ENCODE measurements at places on chromosomes 5 and 9.

DNA sequence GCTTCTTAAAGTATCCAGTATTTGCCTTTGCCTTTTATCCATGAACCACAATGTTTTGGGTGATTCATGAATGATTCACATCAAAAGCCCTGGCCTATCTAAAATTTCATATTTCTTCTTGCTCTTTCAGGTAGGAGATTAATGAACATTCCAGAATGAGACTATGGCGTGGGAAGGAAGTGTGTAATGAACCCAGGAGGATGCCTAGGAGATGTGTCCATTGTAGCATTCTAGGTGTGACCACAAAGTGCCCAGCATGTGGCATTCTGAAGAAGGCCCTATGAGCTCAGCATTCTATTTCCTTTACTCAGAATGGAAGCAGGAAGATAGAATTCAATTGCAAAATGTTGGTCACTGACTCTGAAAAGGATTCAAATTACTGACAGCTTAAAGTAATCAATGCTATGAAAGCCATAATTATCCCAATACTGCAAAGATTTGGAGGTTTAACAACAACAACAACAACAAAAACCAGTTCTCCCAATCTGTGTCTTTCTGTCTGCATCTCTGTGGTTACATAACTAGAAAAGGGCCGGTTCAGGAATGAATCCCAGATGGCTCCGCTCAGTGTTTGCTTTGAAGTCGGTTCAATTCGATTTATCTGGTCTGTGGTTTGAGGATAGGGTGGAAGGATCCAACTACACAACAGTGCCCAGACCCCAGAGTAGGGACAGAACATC, 126.7 kb downstream of the FOXD1 start:
- DNase-seq: no peak

DNA sequence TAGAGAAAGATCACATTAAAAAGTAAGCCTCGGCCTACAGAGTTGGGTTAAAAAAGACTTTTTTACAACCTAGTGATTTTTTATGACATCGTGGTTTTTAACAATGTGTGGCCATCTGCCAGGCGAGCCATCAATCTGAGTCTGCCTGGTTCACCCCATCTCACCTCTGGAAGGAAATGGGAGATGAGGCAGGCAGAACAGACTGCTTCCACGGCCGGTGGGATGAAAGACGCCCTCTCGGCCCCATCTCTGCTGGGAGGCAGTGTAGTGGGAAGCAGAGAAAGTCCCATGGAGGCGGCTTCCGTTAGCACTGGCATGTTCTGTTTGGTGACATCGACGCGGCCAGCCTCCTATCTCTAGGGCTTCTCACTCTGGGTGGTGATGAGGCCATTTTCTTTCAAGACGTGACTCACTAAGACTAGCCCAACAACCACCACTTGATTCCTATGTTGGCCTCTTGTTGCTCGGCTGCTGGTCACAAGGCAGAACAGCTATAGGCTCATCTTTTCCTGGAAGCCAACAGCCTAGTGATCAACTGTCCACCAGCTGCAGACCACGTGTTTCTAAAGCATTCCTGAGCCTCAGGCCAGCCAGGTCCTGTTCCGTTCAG, 132.4 kb upstream of the OTULINL start:
- DNase-seq: no peak

DNA sequence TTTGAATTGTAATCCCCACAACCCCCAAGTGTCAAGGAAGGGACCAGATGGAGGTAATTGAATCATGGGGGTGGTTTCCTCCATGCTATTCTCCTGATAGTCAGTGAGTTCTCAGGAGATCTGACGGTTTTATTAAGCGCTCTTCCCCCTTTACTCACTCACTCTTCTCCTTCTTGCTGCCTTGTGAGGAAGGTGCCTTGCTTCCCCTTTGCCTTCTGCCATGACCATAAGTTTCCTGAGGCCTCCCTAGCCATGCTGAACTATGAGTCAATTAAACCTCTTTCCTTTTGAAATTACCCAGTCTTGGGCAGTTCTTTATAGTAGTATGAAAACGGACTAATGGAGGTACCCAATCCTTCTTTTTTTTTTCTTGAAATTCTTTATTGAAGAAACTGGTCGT, 2.2 kb upstream of the CEP120 start:
- DNase-seq: no peak

- no peak for DNase-seq
These were observed 257.8 kb upstream of the VLDLR start for GRCh38 chr9:2363781-2364180.

GRCh38 chr5:16763211-16763610, 146.4 kb upstream of the RETREG1 start:
- no peak for DNase-seq

- no peak for DNase-seq
These were observed 38.3 kb downstream of the DAPK1 start for GRCh38 chr9:87535817-87536539.

DNA sequence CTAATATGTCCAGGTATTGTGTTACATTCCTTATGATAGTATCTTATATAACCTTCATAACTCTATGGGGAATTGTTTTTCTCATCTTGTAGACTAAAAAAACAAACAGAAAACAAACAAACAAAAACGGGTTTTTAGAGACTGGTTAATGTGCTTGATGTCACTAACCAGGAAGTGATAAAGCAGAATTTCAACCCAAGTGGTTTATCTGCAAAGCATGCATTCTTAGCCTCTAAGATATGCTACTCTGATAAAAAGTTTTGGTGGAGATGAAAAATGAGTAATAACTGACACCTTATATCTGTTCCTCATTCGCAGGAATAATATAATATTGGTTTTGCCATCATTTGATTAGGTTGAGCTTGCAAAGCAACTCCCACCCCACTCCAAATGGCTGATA, 53.4 kb downstream of the PUM3 start:
- DNase-seq: no peak

GRCh38 chr9:2466703-2467102, 154.9 kb upstream of the VLDLR start:
- no peak for DNase-seq

- no peak for DNase-seq
These were observed 51.2 kb downstream of the ZNF618 start for GRCh38 chr9:113927277-113927676.

DNA sequence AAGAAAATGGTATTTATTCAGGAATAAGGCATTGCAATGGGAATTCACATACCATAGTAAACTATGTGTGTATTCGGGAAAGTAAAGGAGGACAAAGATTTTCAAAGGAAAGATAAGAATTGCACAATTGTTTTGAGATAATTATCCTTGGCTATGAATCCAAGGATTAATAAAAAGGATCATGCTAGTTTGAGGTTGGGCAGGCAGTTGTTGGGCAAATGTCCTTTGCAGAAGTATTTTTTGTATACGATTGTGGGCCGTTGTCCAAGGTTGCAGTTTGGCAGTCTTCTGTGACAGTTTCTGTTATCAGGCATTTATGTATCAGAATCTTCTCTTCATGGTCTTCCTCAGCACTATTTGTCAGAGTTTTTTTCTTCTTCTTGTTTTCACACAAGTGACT, 10.6 kb upstream of the UBAP2 start:
- no peak for DNase-seq

DNA sequence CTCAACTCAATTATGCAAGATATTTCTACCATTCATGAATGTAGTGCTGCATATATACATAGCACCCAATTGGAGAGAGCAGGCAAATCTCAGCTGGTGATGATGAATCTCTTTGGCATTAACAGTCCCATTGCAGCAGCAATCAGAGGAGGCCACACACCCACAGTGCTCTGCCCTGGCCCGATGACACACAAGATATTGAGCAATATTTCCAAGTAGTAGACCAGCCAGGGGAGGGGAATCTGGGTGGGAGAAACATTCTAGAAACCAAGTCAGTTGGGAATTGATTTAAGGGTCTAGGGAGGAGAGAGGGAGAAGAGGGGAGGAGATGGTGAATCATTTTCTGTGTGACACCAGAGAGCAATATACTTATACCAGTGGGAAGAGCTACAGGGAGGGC, 14.9 kb upstream of the C5orf63 start:
- DNase-seq: no peak

DNA sequence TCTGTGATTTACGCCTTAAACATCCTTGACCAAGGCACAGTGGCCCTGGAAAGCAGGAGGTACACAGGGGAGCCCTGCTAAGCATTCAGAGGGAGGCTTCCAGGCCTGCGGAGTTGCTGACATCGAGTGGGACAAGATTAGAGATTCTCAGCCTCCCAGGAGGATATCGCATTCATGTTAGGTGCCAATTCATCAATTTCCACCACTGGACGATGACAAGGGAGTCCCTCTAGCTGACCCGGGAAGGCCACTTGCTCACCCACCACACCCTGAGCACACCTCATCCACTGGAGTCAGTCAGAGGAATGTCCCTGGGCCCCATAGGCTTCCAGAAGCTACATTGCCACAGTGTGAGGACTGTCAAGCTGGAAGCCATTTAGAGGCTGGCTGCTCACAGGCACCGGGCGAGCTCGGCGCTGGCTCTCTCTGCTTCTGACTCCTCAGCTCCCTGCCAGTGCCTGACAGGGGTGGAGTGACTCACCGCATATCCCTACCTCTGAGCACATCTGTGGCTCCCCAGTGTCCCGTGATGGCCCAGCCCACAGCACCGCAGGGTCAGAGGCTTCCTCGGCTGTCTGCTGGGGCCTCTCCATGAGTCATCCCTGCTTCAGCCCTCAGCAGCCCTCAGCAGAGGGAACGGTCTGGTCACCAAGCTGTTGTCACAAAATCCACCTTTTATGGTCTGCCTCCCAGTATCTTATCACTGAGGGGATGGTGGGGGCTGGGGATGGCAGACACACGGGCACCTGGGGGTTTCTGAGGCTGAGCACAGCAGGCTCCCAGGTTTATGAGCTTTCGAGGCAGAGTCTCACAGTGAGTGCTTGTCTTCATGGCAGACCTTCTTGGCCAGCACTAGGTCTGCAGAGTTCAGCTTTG, 117.5 kb downstream of the ZNF608 start:
- DNase-seq: no peak

DNA sequence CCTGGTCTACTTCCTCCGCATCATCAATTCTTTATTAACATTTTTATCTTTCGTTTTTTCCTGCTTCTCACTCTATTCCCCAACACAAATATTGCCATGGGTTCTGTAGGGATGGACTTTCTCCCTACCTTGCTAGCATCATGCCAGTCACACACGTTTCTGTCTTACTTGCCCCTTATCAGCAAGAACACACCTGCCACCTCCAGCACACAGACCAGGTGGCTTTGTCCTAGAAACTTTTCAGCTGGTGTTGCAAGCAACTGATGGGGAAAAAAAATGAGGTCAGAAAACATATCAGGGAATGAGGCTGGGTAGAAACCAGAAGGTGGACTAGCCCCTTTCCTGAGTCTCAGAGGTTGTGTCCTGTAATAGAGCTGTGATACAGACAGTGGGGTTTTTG, 5.8 kb downstream of the SH3RF2 start:
- no peak for DNase-seq

- no peak for DNase-seq
These were observed 284.6 kb upstream of the PDE4D start for GRCh38 chr5:60178101-60178500.

DNA sequence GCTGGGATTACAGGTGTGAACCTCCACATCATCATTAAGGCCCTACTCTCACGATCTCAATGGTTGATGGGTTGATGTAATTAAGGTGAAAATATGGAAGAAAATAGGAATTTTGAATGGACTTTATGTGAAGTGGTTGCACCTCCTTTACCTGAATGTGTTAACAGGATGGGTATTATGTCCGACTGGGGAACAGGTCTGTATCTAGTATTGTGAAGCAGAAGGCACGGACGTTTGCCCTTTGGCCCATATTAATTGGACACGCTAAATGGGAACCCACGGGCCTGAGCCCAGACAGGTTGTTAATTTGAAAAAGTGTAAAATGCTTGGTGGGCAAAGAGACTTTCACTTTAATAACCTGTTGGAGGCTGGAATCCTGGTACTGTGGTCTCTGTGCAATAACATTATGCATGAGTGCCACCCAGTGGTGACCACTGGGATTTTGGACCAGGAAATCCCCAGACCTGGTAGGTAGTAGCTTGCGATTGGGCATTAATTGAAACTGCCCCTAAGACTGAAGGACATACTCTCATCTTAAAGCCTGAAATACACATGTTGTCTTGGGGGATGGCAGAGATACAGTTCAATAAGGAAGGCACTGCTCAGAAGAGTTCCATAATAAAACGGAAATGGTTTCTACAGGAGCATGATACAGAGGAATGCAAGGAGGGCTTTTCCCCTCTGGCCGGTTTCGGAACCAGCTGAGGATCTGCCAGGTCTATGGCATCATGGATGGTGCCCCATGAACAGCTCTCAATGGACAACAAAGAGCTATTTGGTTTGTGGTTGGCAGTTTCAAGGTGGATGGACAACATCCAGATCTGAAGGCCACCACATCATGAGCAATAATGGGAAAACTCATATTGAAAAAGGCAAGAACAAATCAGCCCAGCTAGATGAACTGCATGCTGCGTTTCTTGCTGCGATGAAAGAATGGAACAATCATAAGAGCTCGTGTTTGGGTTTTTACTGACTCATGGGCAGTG, 26.2 kb upstream of the BICD2 start:
- DNase-seq: peak; percentile 75

- no peak for DNase-seq
These were observed 529.1 kb upstream of the CLINT1 start for GRCh38 chr5:158388021-158388420.

GRCh38 chr5:139676406-139676805, 28.3 kb downstream of the CXXC5 start:
- no peak for DNase-seq

- DNase-seq: no peak
These were observed 194.9 kb downstream of the C9orf152 start for GRCh38 chr9:110013064-110013463.

All from activated CD4-positive, alpha-beta T cell treated with anti-CD3 and anti-CD28 coated beads, Interleukin-2, amount 50 U/mL, for 4 hours (primary cell).